Ascending aorta (tissue), 2 donors: ENCODE measurements at places on chromosomes 4 and X.

- DNase-seq = no peak
Observed at GRCh38 chrX:39848243-39848642, 249.5 kb downstream of the BCOR start.

- DNase-seq = no peak
Observed at GRCh38 chrX:52574416-52575275, 57.8 kb upstream of the XAGE1B start.

DNA sequence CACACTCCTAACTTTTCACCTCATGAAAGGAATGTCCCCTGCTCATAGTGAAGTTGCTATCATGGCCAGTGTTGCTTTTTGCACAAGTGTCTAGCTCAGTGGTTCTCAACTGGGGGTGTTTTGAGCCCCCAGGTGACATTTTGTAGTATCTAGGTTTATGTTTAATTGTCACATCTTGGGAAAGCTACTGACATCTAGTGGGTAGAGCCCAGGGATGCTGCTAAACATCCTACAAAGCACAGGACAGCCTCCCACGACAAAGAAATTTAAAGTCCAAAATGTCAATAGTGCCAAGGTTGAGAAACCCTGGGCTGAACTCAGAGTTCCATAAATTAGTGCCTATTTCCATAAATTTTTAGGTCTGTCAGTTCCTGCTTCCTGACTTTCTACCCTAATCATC lies 70.7 kb upstream of the HCCS start:
- DNase-seq = no peak

DNA sequence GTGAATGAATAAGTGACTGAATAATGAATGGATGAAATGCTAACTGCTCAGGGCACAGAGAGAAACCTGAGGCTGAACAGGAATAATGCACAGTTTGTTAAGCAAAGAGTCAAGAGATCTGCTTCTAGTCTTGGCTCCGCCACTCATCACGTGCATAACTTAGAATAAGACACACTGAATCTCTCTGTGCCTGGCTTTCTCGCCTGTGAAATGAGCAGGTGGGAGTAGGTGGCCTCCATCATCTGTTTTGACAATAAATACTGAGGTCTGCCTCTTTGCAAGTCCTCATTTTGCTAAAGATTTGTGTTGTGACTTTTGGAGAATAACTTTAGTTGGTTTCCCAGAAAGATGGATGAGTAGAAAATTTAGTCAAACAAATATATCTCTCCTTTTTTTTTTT lies 318.0 kb downstream of the FBXW7 start:
- DNase-seq = no peak

DNA sequence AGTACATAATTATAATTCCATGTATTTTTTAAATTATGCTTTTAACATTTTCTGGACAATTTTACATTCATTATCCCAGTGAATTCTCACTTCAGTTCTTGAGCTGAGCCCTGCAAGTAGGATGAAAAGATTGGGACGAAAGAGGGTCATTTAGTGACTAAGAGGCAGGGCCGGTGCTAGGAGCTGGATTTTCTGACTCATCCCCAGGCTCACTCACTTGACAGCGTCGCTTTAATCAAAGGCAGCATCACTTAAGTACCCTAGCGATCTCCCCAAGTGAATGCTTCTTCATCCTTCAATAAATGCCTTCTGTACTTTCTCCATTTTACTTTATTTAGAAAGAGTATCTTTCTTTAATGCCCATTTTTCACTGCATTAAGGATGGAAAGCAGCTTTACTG lies 263.6 kb downstream of the HS3ST1 start:
- no peak for DNase-seq

DNA sequence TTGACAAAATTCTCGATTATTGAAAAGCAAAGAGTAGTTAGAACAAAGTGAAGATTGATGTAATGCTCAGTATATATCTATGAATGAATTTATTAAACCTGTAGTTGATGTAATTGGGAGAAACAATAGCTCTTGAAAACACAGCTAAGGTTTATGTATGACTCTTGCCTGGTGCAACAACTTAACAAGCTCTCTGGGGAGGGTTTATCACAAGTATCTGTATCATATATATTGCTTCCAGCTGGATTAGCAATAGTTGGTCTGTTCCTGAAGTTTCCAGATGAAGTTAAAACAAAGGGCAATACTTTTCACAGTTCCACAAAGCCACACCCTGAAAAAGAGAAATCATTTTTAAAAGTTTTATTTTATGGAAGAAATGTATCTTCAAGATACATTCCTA lies 91.4 kb downstream of the ARSJ start:
- DNase-seq = no peak

GRCh38 chrX:54817220-54817820 lies 9.8 kb downstream of the MAGED2 start:
- no peak for DNase-seq

GRCh38 chrX:122439831-122440230 lies 744.2 kb upstream of the GRIA3 start:
- no peak for DNase-seq

DNA sequence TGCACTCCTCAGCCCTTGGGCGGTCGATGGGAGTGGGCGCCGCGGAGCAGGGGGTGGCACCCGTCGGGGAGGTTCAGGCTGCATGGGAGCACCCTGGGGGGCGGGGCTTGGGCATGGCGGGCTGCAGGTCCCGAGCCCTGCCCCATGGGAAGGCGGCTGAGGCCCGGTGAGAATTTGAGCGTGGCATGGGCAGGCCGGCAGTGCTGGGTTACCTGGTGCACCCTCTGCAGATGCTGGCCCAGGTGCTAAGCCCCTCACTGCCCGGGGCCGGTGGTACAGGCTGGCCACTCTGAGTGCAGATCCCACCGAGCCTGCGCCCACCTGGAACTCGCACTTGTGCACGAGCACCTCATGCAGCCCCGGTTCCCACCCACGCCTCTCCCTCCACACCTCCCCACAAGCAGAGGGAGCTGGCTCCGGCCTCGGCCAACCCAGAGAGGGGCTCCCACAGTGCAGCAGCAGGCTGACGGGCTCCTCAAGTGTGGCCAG lies 556.3 kb downstream of the GALNTL6 start:
- DNase-seq = no peak

DNA sequence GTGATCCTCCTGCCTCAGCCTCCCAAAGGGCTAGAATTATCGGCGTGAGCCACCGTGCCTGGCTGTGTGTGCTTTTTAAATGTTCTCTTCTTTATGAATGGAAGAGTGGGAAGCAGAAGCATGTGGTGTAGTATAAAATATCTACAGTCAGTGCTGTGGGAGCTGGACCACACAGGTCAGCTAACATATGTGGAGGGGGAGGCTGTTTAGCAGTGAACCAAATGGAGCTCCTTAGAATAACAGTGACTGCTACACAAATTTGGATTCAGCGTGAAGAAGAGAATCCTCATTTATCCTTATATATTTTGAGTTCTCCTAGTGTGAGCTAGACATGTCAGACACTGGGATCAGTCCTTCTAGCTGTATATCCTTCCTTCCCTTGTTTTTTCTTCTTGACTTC lies 3.2 kb downstream of the SNX25 start:
- peak; percentile 46 for DNase-seq

DNA sequence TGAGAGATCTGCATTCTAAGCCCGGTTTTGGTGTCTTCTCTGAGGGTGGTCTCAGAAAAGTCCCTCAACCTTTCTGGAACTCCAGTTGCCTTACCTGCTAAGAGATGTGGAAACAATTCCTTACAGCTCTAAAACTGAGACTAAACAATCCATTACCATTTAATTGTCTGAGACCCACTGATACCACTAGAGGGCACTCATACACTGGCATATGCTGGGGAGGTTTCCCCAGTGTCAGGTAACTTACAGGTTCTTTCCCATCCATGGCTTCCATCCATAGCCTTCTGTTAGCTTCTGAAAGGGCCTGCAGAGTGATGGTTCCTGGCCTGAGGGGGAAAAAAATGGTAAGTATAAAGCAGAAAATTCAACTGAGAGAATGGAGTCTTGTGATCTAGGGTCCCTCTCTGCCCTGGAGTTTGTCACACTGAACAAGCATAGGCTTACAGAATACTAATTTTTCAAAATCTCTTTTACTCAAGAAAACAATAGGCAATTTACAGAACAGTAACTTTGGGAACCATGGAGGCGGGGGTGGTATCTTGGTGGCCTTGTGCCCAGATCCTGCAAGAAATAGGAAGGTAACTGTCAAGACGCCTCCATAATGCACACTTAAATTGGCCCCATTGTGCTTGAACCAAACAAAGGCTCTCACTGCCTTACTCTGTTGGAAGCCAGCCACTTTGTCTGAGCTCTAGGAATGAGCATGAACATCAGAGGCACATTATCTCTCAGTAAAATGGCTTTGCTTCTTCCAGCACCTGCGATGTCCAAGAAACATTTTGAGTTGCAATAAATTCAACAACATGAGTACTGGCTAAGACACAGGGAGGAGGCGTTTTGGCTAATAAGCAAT lies 236.1 kb downstream of the OPHN1 start:
- no peak for DNase-seq

DNA sequence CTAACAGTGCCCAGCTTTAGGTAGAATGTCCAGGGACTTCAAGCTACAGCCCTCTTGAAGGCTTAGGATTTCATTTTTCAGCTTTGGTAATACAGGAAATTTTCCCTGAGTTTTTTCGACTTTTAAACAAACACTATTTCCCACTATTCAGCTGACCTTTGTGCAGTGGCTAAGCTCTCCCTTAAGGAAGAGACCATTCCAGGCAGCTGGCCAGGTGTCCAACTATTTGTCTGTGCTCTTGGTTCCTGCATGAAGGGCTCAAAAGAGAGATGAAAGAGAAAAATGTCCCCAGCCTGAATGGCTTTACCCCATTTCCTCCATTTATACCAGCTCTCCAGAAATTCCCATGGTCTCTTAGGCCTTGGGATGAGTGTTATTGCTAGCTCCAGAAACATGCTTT lies 111.9 kb upstream of the KLF8 start:
- no peak for DNase-seq

GRCh38 chrX:140141444-140142029 lies 176.2 kb upstream of the CXorf66 start:
- DNase-seq = no peak

DNA sequence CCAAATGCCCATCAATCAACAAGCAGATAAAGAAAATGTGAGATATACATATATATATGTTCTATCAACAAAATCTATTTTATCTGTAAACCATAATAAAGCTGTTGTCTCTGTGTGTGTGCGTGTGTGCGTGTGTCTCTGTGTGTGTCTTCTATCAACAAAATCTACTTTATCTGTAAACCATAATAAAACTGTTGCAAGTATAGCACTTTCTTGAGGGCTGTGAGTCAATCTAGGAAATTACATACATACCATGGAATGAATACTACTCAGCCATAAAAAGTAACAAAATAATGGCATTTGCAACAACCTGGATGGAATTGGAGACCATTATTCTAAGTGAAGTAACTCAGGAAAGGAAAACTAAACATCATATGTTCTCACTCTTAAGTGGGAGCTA lies 12.5 kb upstream of the PLK4 start:
- DNase-seq = no peak
